Naive thymus-derived CD4-positive, alpha-beta T cell (primary cell): ENCODE measurements at places on chromosomes 2 and 18.

DNA sequence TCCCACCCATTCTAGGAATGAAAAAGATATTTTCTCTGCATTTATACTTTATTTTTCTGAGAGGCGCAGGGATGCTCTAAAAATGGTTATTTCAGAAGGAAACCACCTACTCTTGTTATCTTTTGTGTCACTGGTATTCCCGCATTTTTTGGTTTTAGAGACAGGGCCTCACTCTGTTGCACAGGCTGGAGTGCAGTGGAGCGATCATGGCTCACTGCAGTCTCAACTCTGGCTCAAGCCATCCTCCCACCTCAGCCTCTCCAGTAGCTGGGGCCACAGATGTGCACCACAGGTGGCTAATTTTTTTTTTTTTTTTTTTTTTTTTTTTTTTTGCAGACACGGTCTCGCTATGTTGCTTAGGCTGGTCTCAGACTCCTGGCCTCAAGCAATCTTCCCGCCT, 135.9 kb downstream of the NCK2 start:
- no peak for DNase-seq

DNA sequence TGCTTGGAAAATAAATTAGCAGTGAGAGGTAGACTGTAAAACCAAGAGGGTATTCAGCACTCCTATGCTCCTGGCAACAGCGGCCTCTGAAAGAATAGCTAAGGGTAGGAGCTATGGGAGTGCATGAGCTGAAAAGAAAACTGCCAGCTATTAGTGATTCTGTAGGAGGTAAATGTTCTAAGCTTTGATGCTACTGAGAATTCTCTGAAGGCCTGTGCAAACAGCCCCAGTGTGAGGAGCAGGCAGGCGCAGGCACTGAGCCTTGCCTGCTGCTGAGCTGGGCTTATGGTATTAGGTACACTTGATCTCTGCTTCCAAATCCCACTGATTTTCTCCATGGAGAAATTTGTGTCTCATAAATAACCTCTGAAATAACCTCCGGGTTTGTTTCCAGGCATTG, 86.7 kb downstream of the NYAP2 start:
- no peak for DNase-seq

GRCh38 chr18:48848641-48849143, 102.1 kb downstream of the SMAD7 start:
- no peak for DNase-seq

DNA sequence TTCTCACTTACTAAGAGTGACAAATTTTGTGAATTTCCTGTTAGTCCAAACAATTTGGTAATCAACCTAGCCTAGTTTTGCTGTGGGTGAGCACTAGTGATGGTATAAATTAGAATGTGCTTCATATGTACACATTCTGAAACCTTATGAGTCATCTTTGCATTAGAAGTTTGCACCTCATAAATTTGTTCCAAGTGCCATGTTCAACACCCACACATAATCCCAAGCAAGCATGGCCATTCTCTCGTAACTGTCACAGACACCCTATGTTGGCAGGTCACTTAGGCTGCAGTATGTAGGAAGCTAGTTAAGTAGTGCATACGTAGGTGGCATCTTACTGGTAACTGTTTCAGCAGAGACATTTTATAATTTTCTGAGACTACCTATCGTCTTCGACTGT, 46.9 kb downstream of the NAB1 start:
- DNase-seq: no peak

DNA sequence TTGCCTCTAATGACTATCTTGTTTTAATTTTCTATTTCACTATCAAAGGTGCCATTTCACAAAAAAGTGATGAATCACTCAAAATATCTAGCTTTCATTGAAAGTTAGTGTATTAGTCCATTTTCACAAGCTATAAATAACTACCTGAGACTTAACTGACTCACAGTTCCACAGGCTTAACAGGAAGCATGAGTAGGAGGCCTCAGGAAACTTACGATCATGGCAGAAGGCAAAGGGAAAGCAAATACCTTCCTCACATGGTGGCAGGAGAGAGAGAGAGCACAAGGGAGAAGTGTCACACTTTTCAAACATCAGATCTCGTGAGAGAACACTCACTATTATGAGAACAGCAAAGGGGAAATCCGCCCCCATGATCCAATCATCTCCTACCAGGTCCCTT, 1220.4 kb upstream of the ZEB2 start:
- DNase-seq: no peak

GRCh38 chr18:76619621-76620315, 124.7 kb upstream of the ZNF516 start:
- no peak for DNase-seq

DNA sequence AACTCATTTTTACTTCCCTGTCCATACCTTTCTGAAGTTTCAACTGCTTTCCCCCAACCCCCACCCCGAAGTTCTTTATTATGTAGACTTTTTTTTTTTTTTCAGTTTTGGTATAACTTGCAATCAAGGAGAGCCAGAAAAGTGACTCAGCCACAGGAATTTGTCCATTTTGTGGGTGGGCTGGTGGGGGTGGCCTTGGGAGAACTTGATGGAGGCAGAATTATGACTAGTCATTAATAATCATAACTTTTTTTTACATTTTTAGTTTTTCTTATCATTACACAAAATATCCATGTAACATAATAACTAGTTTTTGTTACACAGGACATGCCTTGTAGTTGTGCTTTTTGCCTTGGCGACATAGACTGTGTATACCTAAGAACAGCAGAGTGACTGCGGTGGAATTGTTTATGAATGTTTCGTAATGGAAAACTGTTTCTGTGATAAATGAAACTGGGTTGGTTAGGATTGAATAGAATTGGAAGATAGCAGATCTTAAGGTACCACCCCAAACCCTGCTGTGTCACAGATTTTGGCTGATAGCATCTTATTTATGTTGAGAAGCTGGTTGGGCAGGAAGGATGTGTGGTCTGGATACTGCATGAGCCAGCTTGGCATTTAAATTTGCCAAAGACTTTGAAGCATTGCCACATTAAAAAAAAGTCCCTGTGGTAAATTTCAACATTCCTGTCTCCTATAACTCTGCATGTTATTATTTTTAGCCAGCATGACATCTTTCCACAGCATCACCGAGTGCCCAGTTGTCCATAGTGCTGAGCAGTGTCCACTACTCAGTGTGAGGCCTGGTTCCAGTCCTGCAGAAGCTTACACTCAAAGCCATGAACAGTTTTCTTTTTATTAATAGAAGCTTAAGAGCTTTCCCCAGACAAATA, 30.7 kb downstream of the LYPD6B start:
- DNase-seq: no peak

GRCh38 chr2:178523596-178524134, 43.4 kb downstream of the PLEKHA3 start:
- no peak for DNase-seq

GRCh38 chr2:153163055-153163454, 315.5 kb downstream of the RPRM start:
- DNase-seq: no peak

DNA sequence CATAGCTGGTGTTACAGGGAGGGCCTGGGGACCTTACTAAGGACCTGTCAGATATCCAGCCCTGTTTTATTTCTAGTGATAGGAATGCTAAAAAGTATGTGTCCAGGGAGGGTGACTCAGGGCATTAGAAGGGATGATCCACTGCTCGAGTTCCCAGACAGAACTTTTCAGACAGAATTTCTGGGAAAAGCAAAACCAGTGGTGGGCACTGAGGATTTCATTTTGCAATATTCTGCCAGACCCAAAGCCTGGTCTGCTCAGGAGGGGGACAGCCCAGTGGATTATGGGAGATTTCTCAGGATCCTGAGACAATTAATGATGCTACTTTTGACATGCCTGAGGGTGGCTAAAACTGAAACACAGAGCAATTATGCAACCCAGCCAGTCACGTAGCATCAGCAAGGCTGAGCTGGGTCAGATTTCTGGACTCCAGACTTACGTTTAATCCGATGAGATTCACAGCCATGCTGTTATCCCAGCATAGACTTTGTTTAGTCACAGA, 4.7 kb upstream of the KCNE4 start:
- DNase-seq: no peak

DNA sequence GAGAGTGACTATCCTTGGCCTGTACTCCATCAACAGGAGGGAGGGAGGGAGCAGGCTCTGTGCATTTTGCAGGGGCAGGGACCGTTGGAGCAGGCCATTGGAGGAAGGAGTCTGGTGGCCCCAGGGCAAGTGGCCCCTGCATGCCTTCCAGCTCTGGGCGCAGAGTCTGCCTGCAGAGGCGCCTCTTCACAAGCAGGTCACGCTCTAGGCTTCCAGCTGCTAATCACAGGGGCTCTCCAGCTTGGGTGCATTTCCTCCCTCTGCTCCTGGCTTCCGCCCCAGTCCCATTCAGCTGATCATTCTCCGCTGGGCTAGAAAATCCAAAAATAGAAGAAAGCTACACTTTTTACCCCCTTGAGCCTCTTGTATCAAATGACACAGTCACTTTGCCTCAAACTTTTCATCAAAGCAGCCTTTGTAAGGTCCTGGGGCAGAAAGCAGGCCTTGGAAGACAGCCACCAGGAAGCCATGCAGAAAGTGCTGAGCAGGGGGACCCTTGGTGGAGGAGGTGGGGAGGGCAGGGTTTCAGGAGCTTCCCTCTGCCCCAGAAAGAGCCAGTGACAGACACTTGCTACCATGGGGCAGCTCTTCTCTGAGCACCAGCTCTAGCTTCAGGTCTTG, 11.3 kb downstream of the TMEM247 start:
- peak; percentile 12 for DNase-seq

DNA sequence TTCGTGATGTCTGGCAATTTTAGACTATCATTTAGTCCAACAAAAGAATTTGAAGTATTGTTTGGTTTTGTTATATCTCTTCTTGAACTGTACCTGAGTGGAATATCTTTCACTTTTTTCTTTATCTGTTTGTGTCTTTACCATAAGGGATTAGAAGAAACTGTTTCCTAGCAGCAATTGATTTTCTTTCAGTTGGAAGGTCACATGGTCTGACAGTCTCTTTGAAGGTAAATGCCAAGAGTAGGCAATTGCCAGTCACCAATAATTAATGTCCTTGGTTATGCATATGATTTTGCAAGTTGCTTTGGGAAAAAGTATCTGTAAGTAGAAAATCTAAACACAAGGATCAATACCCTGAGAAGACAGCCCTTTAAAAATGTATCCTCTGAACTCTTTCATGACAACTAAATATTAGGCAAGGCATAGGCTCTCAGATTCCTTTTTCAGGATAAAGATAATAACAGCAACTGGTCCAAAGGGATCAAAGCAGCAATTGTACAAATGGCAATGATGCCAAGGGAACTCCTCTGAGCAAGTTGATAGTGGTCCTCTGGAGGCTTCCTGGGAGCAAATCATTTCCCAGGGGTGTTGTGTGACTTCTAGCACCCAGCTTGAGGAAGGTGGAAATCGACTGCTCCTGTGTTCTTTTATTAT, 17.6 kb downstream of the MAP3K19 start:
- no peak for DNase-seq

DNA sequence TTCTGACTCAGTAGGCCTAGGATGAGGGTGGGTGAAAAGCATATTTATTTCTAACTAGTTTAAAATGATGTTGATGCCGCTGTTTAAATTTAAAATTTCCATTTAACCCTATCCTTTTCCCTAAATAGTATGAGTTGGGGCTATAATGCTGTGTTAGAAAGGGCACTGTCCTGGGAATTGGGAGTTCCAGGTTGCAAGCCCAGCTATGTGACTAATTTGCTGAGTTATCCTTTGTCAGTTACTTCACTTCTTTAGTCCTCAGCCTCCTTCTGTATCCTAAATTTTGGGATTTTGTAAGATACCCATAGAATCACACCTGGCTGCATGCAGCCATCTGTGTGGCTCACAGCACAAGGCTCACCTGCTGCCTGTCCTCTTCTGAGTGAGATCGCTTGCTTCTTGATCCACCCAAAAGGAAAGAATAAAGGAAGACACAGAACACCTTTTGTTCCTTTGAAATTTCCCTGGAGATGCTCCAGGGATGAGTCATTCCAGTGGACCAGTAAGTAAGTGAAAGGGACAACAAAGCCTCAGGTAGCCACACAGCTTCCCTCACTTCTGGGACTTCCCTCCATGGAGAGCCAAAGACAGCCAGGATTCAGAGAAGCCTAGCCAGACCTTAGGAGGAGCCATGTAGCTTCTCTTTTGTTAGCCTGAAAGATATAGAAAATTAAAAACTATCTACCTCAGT, 97.2 kb downstream of the DTNA start:
- DNase-seq: no peak

DNA sequence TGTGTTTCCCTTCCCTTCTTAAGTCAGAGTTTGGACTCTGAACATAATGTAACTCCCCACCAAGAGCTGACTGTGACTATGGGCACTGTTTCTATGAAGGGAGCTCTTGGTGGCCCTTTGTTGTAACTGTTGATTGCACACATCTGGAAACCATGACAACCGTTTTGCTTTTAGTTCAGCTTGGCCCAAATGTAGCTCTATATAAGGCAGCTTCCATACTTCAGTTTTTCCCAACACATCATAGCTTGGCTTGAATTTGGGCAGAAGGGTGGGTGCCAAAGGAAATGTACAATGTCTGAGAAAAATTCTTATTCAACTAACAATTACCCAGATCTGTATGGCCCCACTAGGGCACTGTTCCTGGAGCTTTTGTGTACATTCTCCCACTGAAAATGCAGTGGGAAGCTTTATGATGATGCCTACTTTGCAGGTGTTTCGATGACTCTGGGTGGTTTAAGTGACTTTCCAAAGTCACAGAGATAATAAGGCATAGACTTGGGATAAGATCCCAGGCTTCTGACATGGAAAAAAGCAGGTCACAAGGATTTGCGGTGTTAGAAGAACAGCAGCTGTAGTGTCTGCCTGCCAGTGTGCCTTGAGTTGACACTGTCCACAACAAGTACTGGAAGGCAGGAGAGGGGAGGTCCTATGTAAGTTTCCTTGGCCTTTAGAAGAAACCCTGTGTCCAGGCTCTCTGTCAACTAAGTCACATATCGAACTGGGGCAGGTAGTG, 2.4 kb upstream of the CETN1 start:
- DNase-seq: no peak

- no peak for DNase-seq
These were observed 109.1 kb upstream of the OTOS start for GRCh38 chr2:240249423-240250149.

DNA sequence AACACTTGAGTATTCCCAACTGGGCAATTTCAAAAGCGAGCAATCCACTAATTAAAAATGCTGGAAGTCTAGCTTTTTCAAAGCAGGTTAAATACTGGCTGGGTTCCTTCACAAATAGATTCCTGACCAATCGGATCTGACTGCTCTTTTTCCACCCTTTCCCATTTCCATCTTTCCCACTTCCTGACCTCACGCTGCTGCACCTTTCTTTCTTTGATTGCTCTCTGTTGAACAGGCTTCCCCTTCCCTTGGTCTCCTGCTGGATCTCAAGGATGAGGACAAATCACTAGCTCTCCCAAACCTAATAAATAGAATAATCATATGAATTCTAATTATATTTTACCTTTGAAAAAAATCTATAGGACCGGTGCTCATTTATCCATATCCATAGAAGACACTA, 121.2 kb downstream of the TCF4 start:
- DNase-seq: no peak
